Bronchus fibroblast of lung (primary cell): ENCODE measurements at places on chromosomes 11 and 22. TPM values are rescaled to one million over a fixed set of nuclear protein-coding genes. Genes with fewer than 3 reads are reported as not detected.

Gene CREBZF
- 13.7 and 15.6 TPM in 2 replicates for total RNA-seq

Gene OR5L2
- total RNA-seq: not detected in 2 replicates

Gene POGLUT3
- total RNA-seq: 32.4 and 33.0 TPM in 2 replicates

Gene CATSPER1
- total RNA-seq: 0.30 TPM in 1 of 2 replicates, not detected in the other

Gene MUC6
- not detected in 2 replicates for total RNA-seq

Gene SPDYC
- not detected in 2 replicates for total RNA-seq

Gene MFNG
- 0.15 TPM in 1 of 2 replicates, not detected in the other for total RNA-seq

Gene AHNAK
- 205 and 218 TPM in 2 replicates for total RNA-seq

Gene OR8D1
- not detected in 2 replicates for total RNA-seq
